Activated CD4-positive, CD25-positive, alpha-beta regulatory T cell treated with anti-CD3 and anti-CD28 coated beads, Interleukin-2, amount 50 U/mL, for 24 hours (primary cell): ENCODE measurements at places on chromosomes 1 and 21.

DNA sequence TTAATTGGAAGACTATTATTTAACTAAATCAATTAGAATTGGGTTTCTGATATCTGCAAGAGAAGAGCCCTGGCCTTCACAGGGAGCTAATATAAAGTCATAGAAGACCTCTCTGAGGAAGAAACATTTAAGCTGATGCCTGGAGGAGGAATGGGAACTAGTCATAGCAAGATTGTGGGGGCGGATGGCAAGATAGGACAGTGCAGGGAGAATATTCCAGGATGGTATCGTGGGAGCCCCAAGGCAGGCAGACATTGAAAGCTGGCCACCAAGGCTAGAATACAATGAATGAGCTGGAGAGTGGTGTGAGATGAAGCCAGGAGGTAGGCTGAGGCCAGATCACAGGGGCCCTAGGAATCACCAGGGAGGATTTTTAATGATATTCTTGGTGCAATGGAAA, 20.8 kb upstream of the MYSM1 start:
- ATAC-seq = no peak

- ATAC-seq = no peak
Observed at GRCh38 chr1:95321531-95321930, 87.5 kb downstream of the RWDD3 start.

- ATAC-seq = no peak
Observed at GRCh38 chr1:244424649-244425334, 26.9 kb downstream of the ADSS2 start.

GRCh38 chr21:45119812-45120211, 45.4 kb downstream of the ADARB1 start:
- no peak for ATAC-seq

GRCh38 chr1:106978477-106979322, 77.8 kb upstream of the PRMT6 start:
- ATAC-seq = no peak

DNA sequence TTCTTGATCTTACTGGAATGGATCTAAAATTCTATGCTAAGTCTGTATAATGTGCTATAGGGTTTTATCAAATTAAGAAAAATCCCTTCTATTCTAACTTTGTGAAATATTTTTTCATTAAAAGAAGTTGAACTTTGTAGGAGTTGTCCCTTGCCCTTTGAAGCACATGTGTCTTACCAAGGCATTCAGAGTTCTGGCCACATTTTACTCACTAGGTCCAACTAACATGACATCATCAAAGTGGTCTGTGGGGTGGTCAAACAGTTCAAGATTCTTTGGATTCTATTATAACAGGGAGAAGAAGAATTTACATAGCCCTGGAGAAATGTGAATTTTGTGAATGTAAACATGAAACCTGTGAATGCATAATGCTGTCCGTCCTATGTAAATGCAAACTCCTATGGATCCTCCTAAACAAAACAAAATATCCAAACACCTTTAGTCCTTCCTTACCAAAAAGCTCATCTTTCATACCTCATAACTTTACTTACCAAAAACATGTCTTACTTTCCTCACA, 88.7 kb downstream of the EBNA1BP2 start:
- no peak for ATAC-seq

DNA sequence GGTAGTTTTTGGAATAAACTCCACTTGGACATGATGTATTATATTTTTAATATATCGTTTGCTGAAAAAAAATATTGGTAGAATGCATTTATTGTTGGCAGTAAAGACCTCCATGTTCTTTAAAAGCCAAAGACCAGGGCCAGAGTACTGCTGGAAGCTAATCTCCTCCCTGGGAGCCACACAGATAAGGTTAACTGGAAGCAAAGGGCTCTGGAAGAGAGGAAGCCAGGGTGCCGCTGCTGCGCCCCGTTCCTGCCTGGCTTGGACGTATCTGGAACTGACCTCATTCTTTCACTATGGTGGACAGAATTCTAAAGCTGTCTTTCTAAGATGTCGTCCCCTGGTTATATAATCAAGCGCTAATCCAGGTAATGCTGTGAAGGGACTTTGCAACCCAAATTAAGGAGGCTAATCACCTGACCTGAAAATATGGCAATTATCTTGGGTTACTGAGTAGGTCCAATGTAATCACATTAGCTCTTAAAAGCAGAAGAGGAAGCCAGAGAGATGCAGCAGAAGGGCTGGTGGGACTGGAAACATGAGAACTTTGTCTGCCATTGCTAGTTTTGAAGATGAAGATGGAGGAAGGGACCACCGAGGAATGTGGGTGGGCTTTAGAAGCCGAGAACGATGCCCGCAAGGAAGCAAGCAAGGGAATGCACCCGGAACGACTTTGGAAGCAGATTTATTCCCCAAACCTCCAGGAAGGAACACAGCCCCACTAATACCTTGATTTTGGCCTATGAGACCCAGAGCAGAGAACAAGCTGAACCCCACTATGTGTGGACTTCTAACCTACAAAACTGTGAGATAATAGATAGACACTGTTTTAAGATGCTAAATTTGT, 167.7 kb upstream of the KCNJ15 start:
- no peak for ATAC-seq

DNA sequence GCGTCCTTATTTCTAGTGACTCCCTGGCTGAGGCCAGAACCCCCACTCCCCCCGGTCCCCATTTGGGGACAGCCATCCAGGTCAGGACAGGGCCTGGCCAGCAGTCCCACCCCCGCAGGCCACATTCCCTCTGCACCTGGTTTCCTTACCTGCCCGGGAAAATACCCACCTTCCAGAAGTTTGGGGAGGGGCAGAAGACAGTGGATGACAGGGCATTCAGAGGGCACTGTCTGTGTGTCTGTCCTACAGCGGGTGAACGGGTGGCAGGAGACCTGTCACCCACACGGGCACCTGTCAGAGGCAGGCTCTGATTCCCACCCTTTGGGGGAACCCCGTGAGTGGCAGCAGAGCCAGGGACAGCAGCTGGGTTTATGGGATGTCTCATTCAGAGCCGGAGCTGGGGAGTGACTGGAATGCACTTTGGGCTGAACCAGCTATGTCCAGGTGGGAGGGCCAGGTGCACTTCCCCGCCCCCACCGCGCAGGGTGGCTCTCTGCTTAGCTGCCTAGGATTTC, 2.0 kb downstream of the ARHGEF16 start:
- ATAC-seq = no peak

- no peak for ATAC-seq
Observed at GRCh38 chr1:236282719-236283118, 961 bp upstream of the ERO1B start.

DNA sequence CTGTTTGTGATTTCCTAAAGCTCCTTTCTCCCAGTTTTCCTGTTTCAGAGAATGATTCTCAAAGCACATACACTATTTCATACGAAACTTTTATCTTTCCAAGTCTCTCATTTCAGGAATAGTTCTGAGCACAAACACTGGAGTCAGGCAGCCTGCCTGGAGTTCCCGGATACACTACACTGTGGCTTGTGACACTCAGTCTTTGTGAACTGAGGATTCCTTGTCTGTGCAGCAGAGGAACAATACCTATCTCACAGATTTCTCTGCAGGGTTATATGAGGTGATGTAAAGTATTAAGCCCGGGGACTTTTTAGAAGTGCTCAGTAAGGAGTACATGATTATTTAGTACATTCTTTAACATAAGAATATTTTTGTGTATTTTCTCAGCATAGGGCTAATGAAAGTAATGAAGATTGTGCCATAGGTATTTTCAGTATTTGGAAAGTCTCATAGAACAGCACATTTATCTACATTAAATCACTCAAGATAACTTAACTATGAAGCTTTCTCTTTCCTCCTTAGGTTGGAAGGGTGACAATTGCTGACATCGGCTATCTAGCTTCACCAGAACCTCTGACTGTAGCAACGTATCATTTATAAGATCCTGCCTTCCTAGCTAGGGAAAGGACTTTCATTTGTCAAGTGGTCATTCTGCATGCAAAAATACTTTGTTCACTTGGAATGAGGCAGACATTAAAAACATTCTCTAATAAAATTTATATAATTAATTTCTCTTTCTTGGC, 12.9 kb downstream of the GBP2 start:
- ATAC-seq = no peak

DNA sequence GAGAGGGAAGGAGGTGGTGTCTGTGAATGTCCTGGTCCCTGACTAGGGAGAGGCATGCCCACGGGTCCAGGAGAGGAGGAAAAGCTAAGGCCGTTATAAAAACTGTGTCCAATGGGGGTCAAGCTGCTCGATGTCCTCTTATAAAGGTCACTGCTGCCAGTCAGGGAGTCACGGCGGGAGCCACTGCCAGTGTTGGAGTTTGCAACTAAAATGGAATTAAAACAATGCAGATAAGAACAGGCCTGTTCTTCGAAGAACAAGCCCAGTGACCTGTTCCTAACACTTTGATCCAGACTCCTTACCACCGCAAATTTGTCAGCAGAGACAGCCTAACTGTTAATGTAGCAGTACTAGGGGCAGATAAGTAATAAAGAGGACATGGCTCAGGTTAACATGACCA, 56.1 kb upstream of the SDC3 start:
- ATAC-seq = no peak

- no peak for ATAC-seq
Observed at GRCh38 chr21:23809573-23809972, 1797.7 kb downstream of the MRPL39 start.

- ATAC-seq = peak; percentile 69
Observed at GRCh38 chr1:185338719-185339622, 21.9 kb upstream of the IVNS1ABP start.

GRCh38 chr1:245108909-245109308, 45.9 kb upstream of the KIF26B start:
- ATAC-seq = no peak

DNA sequence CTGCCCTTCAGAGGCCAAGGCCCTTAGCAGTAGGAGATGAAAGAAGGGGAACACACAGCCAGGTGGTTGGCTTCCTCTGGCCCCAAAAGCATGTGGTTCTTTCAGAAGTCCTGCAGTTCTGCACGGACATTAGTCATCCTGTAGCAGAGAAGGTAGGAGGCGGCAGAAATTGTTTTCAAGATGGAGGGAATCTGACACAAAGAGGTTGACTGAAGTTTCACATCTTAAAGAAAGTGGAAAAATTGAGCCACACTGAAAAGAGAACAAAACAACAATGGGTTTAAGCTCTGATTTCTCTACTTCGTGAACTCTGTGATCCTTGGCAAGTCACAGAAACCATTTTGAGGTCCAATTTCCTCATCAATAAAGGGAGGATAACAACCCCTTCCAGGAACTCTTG, 125.3 kb upstream of the DNAH14 start:
- no peak for ATAC-seq

DNA sequence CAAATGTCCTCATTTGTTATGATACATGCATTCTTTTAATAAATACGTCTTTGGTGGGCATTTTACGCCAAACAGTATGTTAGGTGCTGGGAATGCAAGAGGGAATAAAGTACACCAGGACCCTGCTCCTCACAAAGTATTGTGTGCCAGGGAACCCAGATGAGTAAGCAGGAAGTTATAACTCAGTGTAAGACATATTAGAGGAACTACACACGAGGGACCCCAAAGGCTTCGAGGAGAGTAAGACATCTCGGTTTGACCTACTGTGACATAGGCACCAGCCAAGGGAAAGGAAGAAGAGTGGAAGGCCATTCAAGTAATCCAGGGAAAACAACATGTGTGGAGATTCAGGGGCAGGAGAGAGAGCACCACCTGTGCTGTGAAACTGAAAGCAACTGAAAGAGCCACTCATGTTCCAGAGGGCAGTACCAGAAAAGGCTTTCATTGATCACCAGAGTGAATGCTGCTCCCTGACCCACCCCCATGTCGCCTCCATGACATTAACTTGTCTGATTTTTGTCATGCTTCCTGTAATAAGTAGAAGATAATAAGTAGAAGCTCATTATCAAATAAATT, 542.5 kb upstream of the PKN2 start:
- ATAC-seq = no peak

- no peak for ATAC-seq
Observed at GRCh38 chr1:229409616-229410369, 24.1 kb downstream of the ACTA1 start.

- no peak for ATAC-seq
Observed at GRCh38 chr1:183831311-183831710, 26.4 kb downstream of the RGL1 start.

- no peak for ATAC-seq
Observed at GRCh38 chr1:172277275-172277674, 143.2 kb upstream of the C1orf105 start.

GRCh38 chr1:52904927-52905698, 16.4 kb downstream of the ECHDC2 start:
- no peak for ATAC-seq

- no peak for ATAC-seq
Observed at GRCh38 chr1:156241926-156242325, at the start of gene BGLAP. Gene BGLAP (plus strand): TSS chr1:156242184. CDS start chr1:156242232, 48 bp downstream.

DNA sequence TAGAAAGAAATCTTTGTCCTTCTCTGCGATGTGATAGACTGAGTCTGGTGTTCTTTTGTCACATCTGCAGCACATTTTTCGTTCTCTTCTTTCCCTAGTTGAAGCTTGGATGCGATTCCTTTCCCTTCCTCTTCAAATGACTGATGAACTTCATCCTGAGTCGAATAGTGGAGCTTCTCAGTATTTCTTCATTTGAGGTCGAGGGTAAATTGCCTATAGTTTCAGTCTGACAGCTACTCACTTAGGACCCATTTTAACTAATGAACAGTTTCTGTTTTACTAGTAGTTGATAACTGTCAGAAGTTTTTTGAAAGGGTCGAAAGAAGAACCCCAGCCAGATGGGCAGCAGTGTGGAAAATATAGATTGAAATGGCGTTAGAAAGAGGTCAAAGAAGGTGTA, 4.7 kb upstream of the REG4 start:
- ATAC-seq = no peak

DNA sequence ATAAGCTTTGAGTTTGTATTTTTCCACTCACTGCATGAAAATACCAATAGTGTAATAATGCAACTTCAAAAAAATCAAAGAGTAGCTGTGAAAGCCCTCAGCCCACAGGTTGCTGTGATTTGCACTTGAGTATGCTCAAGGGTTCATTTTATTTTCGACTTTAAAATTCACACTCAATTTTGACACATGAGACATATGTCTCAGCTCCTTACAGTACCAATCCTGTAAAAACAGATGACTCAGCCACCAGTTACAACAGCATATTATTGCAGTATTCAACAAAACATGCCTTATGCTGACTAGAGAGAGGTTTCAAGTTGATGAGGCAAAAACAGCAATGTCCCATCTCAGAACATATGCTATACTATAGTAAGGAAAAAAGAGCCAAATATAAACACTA, 66.1 kb downstream of the CYYR1 start:
- no peak for ATAC-seq

DNA sequence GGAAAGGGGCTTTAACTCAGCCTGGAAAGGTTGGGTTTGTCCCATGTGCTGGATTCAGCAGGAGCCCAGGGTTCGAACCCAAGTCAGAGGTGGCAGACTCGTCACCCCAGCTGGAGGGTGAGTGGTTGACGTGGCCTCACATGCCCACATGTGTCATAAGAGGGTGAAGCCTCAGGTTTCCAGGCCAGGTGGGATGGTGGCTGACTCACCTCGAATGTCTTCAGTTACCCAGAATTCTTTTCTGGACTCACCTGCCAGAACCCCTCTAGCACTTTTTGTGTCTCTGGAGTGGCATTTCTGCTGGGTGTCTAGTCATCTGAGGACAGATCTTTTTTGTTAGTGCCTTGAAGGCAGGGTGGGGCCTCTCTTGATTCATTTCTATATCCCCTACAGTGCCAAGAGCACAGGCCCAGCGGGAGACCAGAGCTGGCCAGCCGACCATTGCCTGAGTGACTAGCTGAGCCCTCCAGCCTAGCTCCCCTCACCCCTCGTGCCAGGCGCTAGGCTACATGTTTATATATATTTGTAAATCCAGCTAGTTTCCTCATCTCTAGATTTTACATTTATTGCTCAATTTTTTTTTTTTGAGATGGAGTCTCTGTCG, 28.1 kb downstream of the IL6R start:
- peak; percentile 40 for ATAC-seq

GRCh38 chr1:7172804-7173203, 387.6 kb downstream of the CAMTA1 start:
- no peak for ATAC-seq
